ENCODE measurements at places on chromosomes 2 and 18.

- peak; percentile 44 for DNase-seq
These were observed 38.0 kb downstream of the CYP1B1 start for GRCh38 chr2:38037757-38038621.

DNA sequence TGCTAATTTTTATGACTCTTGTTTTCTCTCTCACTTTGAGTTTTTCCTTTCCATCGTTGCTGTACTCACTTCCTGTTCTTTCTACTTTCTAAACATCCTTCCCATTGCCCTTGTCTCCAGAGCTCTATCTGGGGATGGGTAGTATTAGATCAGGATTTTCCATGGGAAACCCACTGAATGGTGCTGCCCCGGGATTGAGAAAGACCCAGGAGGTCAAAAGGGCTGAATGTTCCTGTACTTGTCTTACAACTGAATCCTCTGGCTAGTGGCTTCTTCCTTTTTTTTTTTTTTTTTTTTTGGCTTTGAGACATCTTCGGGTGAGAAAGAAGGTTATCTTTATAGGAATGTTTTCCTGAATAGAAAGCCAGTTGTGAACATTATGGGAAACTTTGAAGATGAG, 364.8 kb upstream of the SLC14A2 start:
- no peak for DNase-seq

DNA sequence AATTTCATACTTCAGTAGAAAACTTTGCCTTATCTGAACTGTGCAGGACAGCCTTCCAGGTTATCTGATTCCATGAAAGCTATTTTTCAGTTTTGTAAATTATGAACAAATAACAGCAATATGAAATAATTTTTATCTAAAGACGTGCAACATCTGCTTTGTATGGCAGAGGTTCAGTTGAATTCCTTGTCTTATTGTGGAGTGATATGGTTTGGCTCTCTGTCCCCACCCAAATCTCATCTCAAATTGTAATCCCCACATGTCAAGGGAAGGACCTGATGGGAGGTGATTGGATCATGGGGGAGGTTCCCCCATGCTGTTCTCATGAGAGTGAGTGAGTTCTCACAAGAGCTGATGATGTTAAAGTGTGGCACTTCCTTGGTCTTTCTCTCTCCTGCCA, 18.1 kb upstream of the RPIA start:
- no peak for DNase-seq

GRCh38 chr2:135607561-135607960, 76.3 kb downstream of the R3HDM1 start:
- DNase-seq = peak; percentile 64

DNA sequence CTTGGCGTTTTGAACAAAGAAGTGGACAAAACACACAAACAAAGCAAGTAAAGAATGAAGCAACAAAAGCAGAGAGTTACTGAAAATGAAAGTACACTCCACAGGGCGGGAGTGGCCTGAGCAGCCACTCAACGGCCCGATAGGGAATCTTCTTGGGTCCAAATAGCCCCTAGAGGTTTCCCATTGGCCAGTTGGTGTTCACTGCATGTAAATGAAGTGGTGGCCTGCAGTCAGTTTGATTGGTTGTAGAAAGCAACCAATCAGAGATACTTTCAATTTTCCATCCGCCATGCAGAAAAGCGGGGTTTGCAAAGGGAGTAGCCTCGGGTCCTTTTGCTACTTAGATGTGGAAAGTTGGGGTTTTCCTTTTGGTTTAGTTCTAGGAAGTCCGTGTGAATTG, 31.6 kb downstream of the CYBRD1 start:
- peak; percentile 3 for DNase-seq

GRCh38 chr2:109287838-109288237, 158.8 kb downstream of the SH3RF3 start:
- DNase-seq = no peak

GRCh38 chr18:12155996-12156395, 62.4 kb downstream of the ANKRD62 start:
- no peak for DNase-seq

- no peak for DNase-seq
These were observed 105.9 kb upstream of the ID2 start for GRCh38 chr2:8575834-8576423.

DNA sequence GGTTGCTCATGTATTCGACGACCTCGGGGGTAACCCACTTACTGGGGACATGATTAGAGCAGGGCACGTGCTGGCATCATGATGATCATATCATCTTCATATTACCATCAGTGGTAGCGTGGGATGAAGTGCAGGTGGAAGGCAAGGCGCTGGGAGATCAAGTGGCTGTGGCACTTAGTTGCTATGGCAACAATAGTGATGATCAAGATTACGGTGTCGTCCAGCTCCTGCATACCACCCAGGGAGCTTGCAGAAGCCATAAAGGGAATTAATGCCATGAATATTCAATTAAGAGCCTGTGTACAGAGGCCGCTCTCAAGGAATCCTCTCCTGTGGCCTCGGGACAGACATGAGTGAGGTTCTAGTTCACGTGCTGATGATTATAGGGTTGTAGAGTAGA, 237.2 kb upstream of the COPS8 start:
- no peak for DNase-seq

DNA sequence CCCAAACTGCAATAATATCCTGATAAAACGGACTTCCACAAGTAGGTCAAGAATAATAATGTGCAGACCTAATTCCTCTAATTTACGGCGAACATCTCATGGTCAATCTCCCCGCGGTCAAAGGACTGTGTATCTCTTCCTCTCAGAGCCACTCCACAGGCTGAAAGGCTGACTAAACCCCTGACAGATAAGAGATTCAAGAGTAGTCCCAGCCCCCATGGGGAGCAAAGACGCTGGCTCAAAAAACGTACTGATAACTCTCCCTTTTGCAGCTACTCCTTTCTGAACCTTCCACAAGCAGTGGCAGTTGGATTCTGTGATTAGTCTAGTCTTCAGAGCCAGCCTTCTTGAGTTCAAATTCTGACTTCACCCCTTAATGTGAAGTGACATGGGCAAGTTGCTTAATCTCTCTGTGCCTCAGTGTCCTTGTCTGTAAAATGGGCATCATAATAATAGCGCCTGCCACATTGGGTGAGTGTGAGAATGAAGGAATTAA, 19.7 kb upstream of the IL18R1 start:
- no peak for DNase-seq

GRCh38 chr18:48216639-48217257, 192.4 kb downstream of the ZBTB7C start:
- DNase-seq = no peak

DNA sequence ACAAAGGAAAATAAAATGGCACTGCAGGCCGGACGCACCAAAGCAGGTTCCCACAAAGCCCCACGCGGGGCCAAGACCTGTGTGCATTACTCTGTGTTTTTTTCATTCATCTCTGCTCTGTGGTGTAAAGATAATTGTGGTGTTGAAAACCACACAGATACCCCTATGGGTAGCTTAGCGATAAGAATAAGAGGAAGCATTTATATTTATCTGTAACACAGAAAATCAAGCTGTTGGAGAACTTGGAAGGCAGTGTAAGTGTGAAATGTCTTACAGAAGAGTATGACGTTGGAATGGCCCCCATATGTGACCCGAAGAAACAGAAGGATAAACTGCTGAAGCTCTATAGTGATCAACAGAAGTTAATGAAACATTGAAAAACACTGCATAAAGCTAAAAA, 20.3 kb upstream of the MARCO start:
- no peak for DNase-seq

DNA sequence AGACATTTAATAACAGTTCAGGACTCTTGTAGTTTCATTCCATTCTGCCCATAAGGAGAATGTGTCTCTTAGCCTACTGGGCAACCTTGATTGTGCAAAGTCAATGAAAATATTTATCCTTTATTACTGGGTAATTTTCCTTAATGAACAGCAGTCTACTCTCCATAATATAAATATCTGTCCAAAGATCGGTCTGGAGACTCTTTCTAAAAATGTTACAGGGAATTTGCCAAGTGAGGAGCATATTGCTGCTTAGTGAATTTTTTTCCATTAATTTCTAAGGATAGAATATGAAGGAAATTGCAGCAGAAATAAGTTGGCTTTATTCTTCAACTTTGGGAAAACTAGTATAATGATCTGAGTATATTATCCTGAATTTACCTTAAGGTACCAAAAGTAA, 817.1 kb upstream of the FSHR start:
- DNase-seq = no peak

DNA sequence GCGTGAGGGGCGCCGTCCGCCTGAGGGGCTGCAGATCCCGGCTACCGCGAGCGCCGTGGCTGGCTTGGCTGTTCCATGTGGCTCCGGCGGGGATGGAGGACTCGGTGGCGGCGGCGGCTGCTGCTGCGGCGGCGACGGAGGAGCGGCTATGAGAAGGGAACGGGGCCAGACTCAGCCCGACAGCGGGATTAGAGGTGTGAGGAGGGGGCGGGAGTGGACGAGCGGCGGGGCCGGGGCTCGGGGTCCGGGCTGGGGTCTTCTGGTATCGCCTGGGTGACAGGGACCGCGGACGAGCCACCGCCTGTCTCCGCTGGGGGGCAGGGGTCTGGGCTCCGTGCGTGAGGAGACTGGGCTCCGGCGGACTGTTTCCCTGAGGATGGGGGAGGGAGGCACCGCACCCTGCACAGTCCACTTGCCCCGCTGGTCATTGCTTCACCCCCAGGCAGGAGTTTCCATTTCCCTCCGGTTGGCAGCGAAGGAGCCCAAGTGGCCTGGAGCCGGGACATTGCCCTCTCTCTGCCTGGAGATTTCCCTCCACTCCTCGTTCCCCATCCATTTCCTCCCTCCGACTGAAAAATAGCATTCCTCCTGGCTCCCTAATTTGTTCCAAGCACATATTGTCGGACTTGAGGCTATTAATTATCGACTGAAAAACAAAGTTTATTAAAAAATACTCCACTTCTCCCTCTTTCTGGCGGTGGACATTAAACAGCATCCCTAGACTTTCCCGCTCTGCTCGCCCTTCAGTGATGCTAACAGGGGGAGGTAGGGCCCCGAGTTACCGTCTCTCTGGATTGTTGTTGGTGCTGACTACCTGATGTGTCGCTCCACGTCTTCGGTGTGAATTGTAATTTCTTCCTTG, 577 bp downstream of the EHBP1 start:
- DNase-seq = peak; percentile 31

- DNase-seq = no peak
These were observed 23.6 kb downstream of the PARD6G start for GRCh38 chr18:80223581-80224148.

DNA sequence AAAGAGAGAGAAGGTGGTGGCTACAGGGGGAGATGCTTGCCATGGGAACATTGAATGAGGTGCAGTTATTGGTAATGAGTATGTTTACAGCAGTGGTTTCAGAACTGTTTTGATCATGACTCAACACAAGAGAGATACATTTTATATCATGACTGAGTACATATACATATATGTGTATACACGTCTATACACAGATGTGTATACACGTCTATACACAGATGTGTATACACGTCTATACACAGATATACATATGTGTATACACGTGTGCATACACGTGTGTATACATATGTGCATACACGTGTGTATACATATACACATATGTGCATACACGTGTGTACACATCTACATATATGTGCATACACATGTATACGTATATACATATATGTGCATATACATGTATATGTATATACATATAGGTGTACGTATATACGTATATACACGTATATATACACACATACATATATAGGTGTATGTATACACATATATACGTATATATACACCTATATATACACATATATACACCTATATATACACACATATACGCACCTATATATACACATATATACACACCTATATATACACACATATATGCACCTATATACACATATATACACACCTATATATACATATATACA, 518.5 kb downstream of the TSN start:
- no peak for DNase-seq

- no peak for DNase-seq
These were observed 326.3 kb downstream of the CDH7 start for GRCh38 chr18:66077066-66077465.

GRCh38 chr2:151906633-151906998, 78.4 kb upstream of the ARL5A start:
- DNase-seq = no peak
